ENCODE measurements at places on chromosomes 11 and 22. TPM values are rescaled to one million over a fixed set of nuclear protein-coding genes. Genes with fewer than 3 reads are reported as not detected.

DNA sequence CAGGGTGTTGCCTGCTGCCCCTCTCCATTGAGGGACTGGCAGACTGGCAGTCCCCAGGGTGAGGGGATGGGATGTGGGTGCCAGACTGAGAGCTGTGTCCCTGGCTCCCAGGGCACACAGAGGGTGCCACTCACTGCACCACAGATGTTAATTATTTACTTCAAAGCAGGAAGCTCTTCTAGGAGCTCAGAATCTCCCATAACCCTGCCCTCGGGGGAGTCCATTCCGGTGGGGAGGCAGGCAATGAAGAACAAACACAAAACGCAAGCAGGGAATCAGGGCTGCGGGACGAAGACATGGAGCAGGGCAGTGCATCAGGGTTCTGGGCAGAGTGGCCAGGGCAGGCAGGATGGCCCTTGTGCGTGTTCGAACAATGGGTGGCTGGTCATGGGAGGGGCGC lies 24.4 kb upstream of the FLRT1 start:
- no peak for DNase-seq

The UPK3A gene
- total RNA-seq, result not detected

The MOGAT2 gene
- not detected for total RNA-seq

The YPEL4 gene
- total RNA-seq, result 0.64 TPM

DNA sequence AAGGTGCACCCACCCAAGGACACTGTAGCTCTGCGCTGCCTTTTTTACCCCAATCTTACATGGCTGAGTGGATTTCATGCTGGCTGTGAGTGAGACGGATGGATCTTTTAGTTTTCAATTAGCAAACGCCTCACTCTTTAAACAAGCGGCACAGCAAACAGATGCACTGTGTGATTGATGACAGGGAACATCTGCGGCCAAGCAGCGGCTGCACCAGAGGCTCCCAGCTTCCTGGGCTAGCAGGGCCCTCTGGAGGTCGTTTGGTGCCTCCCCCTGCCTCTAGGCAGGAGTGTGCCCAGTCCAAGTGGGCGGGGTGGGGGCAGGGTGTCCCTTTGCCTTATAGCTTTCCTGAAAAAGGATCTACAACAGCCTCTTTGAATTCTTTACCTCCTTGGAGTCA lies 2.1 kb upstream of the DRD2 start:
- DNase-seq, result no peak

The GAL gene
- 1.0 TPM for total RNA-seq

DNA sequence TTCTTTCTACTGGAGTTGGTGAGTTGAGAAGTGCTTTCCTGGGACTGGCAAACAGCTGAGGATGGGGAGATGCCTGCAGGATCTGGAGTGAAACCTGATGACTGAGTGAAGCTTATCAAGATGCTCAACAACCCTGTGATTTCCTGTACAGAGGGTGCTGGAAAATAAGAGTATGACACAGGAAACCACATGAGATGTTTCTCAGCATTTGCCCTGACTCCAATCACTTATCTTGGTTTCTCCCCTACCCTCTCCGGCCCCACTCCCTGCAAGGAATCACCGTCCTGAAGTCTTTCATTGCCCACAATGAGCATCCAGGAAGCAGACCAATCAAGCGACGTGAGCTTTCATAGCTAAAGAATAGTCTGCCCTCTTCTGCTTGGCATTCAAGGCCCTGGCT lies at the start of gene MRGPRX2:
TSS of gene MRGPRX2 (minus strand) at position 89 of the 400 bp plus-strand sequence. CDS start 4,315 bp downstream, outside the sequence.
- no peak for DNase-seq

- no peak for DNase-seq
Observed at GRCh38 chr11:86736291-86737143, 63.8 kb upstream of the PRSS23 start.

All from activated T-helper 2 cell treated with anti-CD3 and anti-CD28 coated beads, Interferon-gamma antibody, Interleukin-2, Interleukin-4, amounts not matched to agents 10 μg/mL and 5 μg/mL and 100 μg/mL, durations not matched to agents 14 hours and 24 hours and 36 hours (primary cell).